Activated naive CD4-positive, alpha-beta T cell treated with anti-CD3 and anti-CD28 coated beads, Interleukin-2, amount 50 U/mL, for 16 hours (primary cell): ENCODE measurements at places on chromosomes 11 and 22.

GRCh38 chr11:63142459-63142858 is 1.6 kb downstream of the SLC22A24 start:
- no peak for DNase-seq

DNA sequence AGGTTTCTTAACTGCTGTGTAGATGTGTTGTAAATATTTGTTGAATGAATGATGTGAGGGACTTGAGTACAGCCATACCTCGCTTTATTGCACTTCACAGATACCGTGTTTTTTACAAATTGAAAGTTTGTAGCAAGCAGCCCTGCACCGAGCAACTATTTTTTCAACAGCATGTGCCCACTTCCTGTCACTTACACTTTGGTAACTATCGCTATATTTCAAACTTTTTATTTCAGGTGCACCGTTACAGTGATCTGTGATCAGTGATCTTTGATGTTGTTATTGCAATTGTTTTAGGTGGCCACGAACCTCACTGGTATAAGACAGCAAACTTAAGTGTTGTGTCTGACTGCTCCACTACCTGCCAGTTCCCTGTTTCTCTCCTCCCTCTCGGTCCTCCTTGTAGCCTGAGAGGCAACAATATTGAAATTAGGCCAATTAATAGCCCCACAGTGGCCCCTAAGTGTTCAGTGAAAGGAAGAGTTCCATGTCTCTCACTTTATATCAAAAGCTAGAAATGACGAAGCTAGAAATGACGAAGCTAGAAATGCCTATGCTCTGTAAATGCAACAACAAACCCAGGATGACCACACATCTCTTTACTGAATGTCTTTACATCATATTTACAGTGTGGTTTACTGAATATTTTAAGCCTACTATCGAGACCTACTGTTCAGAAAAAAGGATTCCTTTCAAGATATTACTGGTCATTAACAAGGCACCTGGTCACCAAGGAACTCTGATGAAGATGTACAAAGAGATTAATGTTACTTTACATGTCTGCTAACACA is 1.0 kb downstream of the SFI1 start:
- DNase-seq, result no peak

GRCh38 chr11:125053167-125053566 is 9.9 kb upstream of the SLC37A2 start:
- DNase-seq, result no peak

GRCh38 chr11:92253945-92254344 is 29.3 kb downstream of the FAT3 start:
- no peak for DNase-seq

- no peak for DNase-seq
Measured at GRCh38 chr11:26948881-26949280, 45.0 kb upstream of the FIBIN start.

DNA sequence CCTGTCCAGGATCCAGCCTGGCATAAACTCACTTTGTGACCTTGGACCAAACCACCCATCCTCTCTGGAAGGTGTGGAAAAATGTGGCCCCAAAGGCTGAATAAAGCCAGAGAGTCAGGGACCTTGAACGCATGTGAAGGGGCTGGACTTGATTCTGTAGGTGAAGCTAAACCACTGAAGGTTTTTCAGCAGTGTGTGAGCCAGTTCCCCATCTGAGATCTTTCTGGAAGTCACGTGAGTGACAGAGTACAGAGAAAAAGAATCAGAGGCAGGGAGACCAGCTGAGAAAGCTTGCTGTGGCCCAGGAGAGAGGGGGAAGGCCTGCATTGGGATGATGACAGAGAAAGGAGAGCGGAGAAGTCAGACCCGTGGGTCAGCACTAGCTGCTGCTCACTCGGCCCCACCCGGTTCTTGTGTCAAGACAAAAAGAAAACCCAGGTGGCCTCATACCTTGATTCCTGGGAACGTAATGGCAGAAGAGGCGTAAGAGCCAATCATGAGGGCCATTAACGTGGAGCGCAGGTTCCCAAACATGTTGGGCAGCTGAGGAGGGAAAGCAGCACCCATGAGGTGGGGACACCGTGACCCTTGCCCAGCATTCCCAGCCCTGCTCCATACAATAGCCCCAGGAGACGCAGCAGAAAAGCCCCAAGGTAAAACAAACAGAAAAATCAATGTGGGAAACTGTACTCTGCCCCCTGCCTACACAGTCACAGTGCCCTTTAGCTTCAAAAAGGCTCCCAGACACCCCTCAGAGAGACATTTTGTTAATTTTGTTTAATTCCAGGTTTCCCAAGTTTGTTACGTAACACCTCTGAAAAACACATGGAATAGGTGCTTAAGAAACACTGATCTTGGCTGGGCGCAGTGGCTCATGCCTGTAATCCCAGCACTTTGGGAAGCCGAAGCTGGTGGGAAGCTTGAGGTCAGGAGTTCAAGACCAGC is 17.9 kb downstream of the SLC43A1 start:
- DNase-seq, result no peak

- no peak for DNase-seq
Measured at GRCh38 chr11:100942016-100942415, 187.6 kb downstream of the PGR start.

DNA sequence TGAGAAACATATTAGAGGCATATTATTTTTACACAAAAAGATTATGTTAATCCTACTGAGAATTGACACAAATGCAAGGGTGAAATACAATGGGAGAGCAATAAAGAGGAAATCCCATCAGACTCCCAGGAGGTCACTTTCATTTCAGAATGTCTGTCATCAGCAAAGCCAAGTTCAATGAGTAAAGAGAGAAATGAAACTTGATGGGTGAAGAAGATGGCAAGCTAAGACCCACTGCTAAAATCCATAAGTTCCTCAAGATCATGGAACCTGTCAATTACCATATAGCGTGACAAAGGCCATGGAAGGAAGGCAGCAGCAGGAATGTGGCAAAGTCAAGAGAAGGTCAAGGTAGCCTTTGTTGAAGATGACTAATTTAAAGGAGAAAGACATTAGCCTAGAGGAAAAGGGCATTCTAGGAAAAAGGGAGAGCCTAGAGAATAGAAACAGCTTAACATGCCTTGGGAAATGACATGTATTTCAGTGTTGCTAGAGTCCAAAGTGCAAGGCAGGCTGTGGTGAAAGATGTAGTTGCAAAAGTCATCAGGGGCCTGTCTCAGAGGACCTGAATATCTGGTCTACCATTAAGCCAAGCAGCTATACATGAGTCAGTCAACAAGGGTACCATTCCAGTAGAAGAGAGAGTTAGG is 43.1 kb downstream of the FAM168A start:
- no peak for DNase-seq

DNA sequence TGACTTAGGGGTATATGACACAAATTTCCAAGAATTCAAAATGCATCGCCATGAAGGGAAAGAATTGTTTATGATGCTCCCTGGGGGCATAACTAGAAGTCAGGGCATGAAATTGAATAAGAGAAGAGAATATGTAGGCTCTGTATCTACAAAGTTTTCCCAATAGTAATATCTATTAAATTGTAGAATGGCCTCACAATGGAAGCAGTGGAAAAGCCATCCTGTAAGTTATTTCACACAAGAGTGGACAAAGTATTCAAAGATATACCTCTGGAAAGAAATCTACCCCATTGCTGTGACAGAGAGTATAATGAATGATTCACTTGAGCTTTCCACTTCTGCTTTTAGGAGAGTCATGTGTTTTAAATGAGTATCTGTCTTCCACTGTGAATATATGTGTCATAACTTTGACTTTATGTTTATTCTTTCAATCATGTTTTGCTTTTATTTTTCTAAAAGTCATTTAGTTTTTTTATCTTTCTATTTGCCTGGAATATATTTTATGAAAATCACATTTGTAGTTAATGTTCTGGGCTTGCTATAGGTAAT is 65.7 kb upstream of the DDI1 start:
- DNase-seq, result no peak

DNA sequence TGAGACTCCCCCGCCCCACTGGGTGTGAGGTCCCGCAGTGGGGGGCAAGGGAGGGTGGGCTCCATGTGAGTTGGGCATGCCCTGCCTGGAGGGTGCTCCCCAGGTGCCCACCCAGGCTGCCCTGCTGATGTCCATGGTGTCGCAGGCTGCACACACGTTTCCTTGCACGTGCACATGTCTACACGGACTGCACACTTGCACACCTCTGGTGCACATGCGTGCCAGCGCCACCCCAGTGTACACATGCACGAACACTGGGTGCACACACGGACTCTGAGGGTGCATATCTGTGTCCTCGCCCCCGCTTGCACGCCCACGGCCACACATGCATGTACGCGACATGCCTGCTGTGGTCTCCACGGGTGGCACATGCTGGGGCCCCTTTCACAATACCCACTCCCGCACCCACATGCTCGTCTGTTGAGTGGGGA is 35.2 kb upstream of the PRODH start:
- DNase-seq, result no peak

DNA sequence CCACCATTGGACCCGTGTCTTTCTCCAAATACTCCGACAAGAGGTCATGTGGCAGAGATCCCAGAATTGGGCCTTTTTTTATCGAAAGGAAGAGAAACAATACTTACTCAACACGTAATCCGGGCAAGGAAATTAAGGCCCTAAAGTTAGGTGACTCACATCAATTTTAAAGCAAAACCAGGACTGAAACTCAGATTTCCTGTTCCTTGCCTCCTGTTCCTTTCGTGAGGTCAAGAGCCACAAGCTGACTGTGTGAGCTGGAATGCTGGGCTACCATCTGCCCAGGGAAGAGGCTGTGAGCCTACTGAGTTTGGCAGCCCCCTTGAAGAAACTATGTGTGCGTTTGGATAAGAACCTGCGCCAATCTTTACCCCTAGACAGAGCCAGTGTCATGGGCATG is 27.1 kb upstream of the MRGPRX2 start:
- DNase-seq, result no peak

DNA sequence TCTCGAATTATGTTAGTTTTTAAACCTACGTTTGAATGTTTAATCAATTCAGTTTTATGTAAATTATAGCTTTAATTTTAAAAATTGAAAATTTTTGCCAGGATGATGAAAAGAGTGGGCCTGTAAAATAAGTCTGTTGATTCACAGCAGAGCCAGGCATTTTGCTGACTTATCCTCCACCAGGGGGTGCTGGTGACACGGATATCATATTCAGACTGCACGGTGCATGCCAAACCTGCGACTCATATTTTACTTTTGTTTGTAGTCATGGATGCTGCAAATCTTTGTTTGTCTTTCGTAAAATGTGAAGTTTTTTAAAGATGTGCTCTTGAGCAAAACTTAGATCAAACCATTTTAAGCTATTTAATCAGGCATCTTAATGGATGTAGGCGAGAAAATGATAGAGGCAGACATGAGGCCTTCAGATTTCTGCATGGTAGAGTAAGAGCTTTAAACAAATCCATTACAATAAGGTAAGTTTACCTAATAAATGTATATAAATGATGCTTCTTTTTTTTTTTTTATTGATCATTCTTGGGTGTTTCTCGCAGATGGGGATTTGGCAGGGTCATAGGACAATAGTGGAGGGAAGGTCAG is 3.6 kb upstream of the OR8B3 start:
- peak; percentile 33 for DNase-seq

GRCh38 chr11:47553406-47553743 is 443 bp upstream of the CELF1 start:
- DNase-seq, result no peak

GRCh38 chr22:23745791-23746190 is 5.1 kb downstream of the ZNF70 start:
- no peak for DNase-seq

- peak; percentile 58 for DNase-seq
Measured at GRCh38 chr11:9265211-9266131, at the start of gene DENND5A. DENND5A (minus strand) TSS chr11:9265350; CDS start chr11:9265069, 281 bp downstream.

DNA sequence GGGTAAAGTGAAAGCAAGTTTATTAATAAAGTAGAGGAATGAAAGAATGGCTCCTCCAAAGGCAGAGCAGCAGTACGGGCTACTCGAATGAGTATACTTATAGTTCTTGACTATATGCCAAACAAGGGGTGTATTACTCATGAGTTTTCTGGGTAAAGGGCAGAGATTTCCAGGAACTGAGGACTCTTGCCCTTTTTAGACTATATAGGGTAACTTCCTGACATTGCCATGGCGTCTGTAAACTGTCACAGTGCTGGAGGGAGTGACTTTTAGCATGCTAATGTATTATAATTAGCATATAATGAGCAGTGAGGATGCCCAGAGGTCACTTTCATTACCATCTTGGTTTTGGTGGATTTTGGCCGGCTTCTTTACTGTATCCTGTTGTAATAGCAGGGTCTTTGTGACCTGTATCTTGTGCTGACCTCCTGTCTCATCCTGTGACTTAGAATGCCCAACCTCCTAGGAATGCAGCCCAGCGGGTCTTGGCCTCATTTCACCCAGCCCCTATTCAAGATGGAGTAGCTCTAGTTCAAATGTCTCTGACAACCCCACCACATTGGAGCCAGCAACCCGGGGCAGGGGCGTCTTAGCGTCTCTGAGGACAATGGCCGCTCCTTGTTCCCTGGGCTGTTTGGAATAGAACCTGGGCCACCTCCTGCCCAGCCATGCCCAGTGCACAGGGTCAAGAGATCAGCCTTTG is 34.9 kb upstream of the CD82 start:
- DNase-seq, result no peak

GRCh38 chr11:64372802-64373597 is 14.0 kb downstream of the RPS6KA4 start:
- DNase-seq, result no peak

GRCh38 chr22:30984317-30984716 is 15.3 kb downstream of the TUG1 start:
- DNase-seq, result no peak

DNA sequence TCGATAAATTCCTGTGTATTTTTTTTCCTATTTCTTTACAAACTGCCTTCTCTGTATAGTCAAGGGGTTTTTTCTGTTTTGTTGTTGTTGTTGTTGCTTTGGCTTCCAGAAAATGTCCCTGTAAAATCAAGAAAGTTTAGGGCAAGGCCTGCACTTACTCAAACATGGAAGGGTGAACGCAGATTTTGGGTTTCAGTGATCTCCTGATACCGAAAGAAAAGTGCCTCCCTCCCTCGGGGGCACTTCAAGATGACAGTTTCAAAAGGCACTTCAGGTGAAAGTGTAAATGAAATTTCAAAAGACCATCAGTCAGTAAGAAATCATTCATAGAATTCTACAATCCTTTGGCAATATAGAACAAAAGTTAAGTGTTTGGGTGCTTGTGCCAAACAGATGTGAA is 43.4 kb upstream of the TMPRSS4 start:
- no peak for DNase-seq
